ENCODE measurements at places on chromosomes 7 and 10.

- no peak for DNase-seq
- no peak overlapping the region for H3K4me3 ChIP-seq
- H3K36me3 ChIP-seq = peaks cover 2% of the 10 kb centered on the region
Observed at GRCh38 chr7:95421000-95421846, 13.6 kb downstream of the PON2 start.

DNA sequence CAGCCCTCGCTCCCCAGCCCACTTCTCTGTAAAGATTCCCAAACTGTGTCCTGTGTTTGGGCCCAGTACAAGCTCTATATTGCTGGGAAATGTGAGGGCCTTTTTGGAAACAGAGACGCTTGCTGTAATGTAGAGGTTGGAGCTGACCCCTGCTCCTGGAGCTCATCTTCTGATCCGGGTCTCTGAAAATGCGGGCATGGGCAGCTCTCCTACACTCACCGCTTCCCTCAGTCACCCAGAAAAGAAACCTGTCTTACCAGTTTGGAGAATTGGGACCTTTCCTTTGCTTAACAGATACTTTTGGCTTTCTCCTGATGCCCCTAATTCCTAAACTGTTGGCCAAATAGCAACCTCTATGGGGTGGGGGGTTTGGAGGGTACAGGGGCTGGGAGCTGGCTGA, 18.2 kb downstream of the BAG3 start:
- no peak overlapping the region for H3K4me3 ChIP-seq
- H3K4me1 ChIP-seq = peaks cover 20% of the 10 kb centered on the region
- H3K36me3 ChIP-seq = peaks cover 15% of the 10 kb centered on the region
- DNase-seq = no peak
- H3K27ac ChIP-seq = no peak overlapping the region

DNA sequence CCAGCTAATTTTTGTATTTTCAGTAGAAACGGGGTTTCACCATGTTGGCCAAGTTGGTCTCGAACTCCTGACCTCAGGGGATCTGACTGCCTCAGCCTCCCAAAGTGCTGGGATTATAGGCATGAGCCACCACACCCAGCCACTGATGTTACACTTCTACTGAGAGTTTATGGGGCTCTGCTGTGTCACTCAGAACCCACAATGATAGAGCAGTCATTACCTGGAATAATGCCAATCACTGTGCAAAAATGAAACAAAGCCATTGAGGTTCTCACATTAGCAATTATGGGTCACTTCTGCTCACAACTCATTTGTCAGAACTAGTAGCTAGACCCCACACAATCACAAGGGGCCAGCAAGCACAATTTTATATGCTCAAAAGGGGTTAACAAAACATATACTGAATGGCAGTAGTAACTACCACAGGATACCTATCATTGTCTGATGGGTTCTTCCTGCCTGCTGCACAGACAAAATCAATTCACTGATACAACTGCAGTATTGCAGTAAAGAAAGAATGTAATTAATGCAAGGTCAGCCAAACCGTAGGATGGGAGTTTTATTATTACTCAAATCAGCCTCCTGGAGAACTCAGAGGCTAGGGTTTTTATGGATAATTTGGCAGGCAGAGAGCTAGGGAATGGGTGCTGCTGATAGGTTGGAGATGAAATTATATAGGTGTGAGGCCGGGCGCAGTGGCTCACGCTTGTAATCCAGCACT, 72.1 kb upstream of the TRIM24 start:
- no peak overlapping the region for H3K27ac ChIP-seq
- H3K4me1 ChIP-seq = no peaks in the 10 kb centered on the region
- DNase-seq = no peak
- no peak overlapping the region for H3K4me3 ChIP-seq

DNA sequence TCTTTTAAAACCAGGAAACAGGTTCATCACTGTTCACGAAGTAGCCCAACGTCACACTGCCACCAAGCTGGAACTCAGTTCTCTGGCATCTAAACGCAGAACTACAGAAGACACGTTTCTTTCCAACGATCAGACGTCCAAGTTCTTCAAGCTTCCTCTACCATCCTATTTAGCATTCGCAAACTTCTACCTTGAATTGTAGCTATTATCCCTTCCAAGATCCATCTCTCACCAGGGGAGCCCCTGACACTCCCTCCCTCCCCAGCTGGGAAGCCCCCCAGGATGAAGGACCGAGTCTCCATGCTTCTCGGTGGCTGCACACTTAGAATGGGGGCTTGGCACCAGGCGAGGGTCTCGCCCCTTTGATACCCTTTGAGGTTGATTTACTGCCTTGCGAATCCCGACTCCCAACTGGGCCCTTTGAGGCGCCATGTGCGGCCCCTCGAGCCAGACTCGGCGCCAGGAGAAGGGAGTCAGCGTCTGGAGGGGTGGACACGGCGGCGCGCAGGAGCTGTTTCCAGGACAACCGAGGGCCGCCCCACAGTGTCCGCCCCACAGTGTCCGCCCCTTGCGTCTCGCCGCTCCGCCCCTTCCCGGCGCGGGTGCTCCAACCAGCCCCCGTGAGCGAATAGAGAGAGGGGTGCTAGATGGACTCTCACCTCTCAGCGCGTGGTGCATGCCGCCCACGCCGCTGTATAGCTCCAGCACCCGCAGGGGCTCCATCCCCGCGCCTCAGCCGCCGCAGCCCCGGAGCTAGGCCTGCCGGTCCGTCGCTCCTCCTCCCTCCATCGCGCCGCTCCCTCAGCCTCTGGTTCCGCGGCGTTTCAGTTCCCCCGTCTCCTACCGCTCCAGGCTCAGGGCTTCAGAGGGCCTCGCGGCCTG, at the start of gene TRDMT1:
Gene TRDMT1 (minus strand): TSS at position 761 of the 882 bp plus-strand sequence. CDS start 38 bp downstream, at position 723.
- H3K27ac ChIP-seq = peak within 1 kb of the TSS; percentile 99
- H3K4me1 ChIP-seq = peaks cover 36% of the 10 kb centered on the region
- no peaks in the 10 kb centered on the region for H3K27me3 ChIP-seq
- peak; percentile 73 for DNase-seq

DNA sequence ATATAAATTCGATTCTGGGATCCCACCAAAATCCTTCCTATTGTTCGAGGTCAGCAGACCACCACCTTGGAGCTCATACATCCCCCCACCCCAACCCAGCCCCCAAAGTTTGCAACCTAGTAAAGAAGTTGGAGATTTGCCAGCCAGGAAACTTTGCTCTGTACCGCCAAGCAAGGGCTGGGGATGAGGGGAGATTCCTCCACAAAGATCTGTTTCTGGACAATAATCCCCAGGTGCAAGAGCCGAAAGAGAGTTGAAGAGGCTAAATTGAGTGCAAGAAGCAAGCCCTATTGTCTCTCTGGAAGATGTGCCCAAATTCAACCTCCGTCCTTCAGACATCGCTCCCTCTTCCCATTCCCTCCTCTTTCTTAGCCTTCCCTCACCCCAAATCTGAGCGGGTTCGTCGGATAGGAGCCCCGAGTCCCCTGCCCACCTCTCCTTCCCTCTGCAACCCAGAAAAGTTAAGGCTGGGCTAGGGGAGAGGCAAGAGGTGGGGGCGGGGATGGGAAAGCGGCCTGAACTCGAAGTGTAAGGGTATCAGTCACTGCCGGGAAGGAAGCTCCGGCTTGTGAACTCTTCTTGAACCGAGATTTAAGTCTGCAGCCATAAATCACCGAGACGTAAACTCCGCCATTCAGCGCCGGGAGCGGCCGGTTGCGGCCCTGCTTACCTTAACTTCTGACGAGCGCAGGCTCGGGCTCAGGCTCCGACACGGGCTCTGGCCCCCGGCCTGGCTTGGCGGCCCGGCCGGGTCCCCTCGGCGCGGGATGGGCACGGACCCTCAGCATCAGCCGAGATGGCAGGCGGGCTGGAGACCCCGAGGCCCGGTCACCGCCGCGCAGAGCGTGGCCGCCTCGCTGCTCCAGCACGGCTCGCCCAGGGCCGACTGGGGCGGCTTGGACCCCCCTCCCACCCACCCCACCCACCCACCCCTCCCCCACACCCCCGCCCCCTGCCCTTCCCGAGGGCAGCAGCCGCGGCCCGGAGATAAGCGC, 10.8 kb upstream of the HOXA2 start:
- H3K36me3 ChIP-seq = no peaks in the 10 kb centered on the region
- H3K27me3 ChIP-seq = peaks cover 14% of the 10 kb centered on the region
- H3K4me1 ChIP-seq = no peaks in the 10 kb centered on the region

- no peaks in the 10 kb centered on the region for H3K27me3 ChIP-seq
- H3K36me3 ChIP-seq = peaks cover 7% of the 10 kb centered on the region
- peak overlapping the region; percentile 6 for H3K27ac ChIP-seq
- no peak overlapping the region for H3K4me3 ChIP-seq
Observed at GRCh38 chr7:70743531-70744325, 388.2 kb upstream of the GALNT17 start.

DNA sequence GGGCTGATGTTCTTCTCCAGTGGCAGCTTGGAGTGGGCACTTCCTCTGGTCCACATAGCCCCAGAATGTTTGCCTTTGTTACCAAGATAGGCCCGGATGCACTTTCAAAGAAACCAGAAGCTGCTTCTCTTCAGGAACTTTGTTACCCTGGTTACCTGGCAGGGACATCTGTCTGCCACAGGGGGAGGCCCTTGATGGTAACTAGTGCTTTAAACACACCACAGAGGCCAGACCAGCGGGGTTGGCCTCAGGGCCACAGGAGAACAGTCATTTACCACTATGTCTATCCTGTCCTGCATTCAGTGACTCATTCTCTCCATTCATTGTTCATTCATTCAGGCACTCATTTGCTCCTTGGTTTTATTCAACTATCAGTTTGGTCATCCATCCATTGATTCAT, 11.9 kb upstream of the PLEKHA1 start:
- H3K36me3 ChIP-seq = no peaks in the 10 kb centered on the region
- no peaks in the 10 kb centered on the region for H3K4me1 ChIP-seq
- H3K27ac ChIP-seq = no peak overlapping the region
- no peak for DNase-seq
- peaks cover 14% of the 10 kb centered on the region for H3K27me3 ChIP-seq

GRCh38 chr7:137846549-137846826, 286 bp downstream of the DGKI start:
- H3K27ac ChIP-seq = peak overlapping the region; percentile 52
- H3K36me3 ChIP-seq = peaks cover 6% of the 10 kb centered on the region
- H3K4me1 ChIP-seq = peaks cover 8% of the 10 kb centered on the region
- H3K4me3 ChIP-seq = peak overlapping the region; percentile 70
- no peak for DNase-seq

GRCh38 chr7:65453341-65454030, 79.8 kb downstream of the ZNF92 start:
- H3K4me1 ChIP-seq = peaks cover 27% of the 10 kb centered on the region
- no peak overlapping the region for H3K27ac ChIP-seq
- H3K27me3 ChIP-seq = peaks cover 23% of the 10 kb centered on the region
- no peaks in the 10 kb centered on the region for H3K36me3 ChIP-seq
- H3K4me3 ChIP-seq = no peak overlapping the region
- no peak for DNase-seq

- H3K4me1 ChIP-seq = no peaks in the 10 kb centered on the region
- no peak overlapping the region for H3K4me3 ChIP-seq
- H3K27ac ChIP-seq = no peak overlapping the region
- DNase-seq = no peak
Observed at GRCh38 chr10:113474752-113475151, 78.1 kb upstream of the HABP2 start.

DNA sequence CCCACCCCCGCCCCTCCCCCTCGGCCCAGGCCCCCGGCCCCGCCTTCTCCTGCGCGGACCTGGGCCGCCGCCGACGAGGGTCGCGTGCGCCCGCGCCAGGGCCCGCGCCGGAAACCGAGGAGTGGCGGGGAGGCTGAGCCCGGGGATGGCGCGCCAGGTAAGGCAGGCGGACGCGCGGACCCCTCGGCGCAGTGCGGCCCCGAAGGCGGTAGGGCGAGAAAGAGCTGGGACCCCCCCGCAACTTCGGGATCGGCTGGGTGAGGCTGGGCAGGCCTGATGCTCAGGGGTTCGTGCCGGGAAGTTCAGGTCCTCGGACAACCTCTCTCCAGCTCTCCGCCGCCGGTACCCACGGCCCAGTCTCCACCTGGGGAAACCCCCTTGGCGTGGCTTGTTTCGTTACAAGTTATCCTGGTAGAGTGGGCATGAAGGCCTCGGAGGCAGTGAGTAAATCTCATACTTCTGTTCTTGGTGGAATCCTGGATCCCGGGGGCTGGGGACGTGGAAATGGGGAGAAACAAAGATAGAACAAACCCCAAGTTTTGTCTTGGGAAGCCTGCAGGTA, 58.4 kb downstream of the ZNF467 start:
- H3K36me3 ChIP-seq = peaks cover 4% of the 10 kb centered on the region
- H3K4me1 ChIP-seq = peaks cover 21% of the 10 kb centered on the region
- H3K27me3 ChIP-seq = no peaks in the 10 kb centered on the region
- peak; percentile 34 for DNase-seq
- peak overlapping the region; percentile 69 for H3K4me3 ChIP-seq
- peak overlapping the region; percentile 83 for H3K27ac ChIP-seq

- peaks cover 18% of the 10 kb centered on the region for H3K36me3 ChIP-seq
- peak; percentile 40 for DNase-seq
- peak overlapping the region; percentile 81 for H3K4me3 ChIP-seq
- peak overlapping the region; percentile 82 for H3K27ac ChIP-seq
Observed at GRCh38 chr7:6637544-6638229, 569 bp downstream of the ZNF316 start.

DNA sequence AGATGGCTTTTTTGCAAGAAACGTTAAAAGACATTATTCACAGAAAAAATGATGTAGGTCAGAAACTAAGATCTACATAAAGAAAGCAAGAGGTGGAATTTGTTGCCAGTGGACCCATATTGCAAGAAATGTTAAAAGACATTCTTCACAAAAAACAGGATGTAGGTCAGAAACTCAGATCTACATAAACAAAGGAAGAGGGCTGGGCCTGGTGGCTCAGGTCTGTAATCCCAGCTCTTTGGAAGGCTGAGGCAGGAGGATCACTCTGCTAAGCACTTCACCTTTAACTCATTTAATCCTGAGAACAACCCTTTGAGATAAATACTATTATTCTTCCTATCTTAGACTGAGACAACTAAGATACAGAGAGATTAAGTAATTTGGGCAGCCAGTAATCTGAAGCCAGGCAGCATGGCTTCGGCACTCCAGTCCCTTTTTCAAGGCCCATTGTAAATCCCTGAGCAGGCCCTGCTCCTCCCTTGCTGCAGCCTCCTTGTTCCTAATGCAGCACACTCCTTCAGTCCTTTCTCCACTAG, 11.6 kb downstream of the ZFAND4 start:
- peaks cover 47% of the 10 kb centered on the region for H3K4me1 ChIP-seq
- DNase-seq = no peak
- H3K27ac ChIP-seq = no peak overlapping the region
- H3K36me3 ChIP-seq = peaks cover 18% of the 10 kb centered on the region

GRCh38 chr7:19747740-19748339, 25.6 kb downstream of the TMEM196 start:
- H3K36me3 ChIP-seq = no peaks in the 10 kb centered on the region
- H3K4me1 ChIP-seq = no peaks in the 10 kb centered on the region
- no peak for DNase-seq
- H3K4me3 ChIP-seq = no peak overlapping the region
- peaks cover under 1% of the 10 kb centered on the region for H3K27me3 ChIP-seq

GRCh38 chr10:58266826-58267712, 625 bp downstream of the IPMK start:
- peaks cover 33% of the 10 kb centered on the region for H3K4me1 ChIP-seq
- DNase-seq = peak; percentile 25
- H3K27me3 ChIP-seq = no peaks in the 10 kb centered on the region
- peak overlapping the region; percentile 99 for H3K4me3 ChIP-seq

- H3K36me3 ChIP-seq = no peaks in the 10 kb centered on the region
- H3K27ac ChIP-seq = no peak overlapping the region
- no peak for DNase-seq
- H3K4me1 ChIP-seq = no peaks in the 10 kb centered on the region
- no peak overlapping the region for H3K4me3 ChIP-seq
Observed at GRCh38 chr7:81462672-81463071, 307.2 kb downstream of the HGF start.

Data from central memory CD8-positive, alpha-beta T cell (primary cell).